K562 (cell line): ENCODE measurements at places on chromosomes 5 and 9.
A peak's percentile ranks its signal among the peaks of the same experiment; 100 is the strongest.

DNA sequence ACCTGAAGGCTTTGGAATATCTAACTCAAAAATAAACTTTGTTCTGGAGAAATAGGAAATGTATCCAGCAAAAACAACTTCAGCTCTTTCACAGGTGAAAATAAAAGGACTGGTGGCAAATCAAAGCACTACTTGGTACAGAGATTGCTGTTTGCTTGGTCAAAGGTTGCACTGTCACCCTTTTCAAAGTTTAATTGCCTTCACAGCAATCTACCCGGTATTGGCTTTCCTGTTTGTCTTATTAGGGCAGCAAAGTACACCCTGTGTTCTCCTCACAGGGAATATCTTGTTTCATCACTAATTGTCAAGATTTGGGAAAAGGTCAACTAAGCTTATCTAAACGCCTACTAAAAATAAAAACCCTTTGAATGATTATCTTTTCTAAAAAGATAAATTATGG lies 214.1 kb upstream of the ADCY2 start:
- DNase-seq, result no peak

DNA sequence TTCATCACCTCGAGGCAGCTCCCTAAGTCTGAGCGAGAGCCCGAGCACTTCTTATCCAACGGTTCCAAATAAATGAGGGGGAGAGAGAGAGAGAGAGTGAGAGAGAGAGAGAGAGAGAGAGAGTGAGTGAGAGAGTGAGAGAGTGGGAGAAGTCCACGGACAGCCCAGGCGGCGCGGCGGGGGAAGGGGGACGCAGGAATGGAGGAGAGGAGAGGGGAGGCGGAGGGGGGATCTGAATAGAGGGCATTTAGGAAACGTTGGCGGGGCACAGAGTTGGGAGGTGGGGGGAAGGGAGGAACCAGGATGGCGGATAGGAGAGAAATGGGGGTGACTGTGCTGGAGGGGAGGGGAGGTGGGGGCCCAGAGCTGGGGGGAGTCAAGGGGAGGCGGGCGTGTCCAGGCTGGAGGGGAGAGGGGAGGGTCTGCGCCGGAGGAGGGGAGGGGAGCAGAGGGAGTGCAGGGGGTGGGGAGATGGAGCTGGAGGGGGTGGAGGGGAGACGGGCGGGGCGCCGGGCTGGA lies 398 bp upstream of the BASP1 start:
- DNase-seq, result no peak

GRCh38 chr9:37342895-37343294 lies 79.6 kb upstream of the GRHPR start:
- DNase-seq, result no peak

DNA sequence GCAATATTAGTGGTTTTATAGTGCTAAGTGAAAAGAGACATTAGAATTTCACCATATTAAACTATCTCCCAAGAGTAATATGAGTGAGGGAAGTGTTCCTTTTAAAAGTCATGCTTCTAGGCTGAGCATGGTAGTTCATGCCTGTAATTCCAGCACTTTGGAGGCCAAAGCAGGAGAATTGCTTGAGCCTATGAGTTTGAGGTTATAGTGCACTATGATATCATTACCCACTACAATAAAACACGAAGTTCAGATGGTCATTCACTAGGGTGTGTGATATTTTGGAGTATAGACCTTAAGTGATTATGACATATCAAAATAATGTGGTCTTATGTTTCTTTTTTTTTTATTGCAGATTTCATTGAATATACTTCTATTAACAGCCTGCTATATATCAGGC lies 6.7 kb downstream of the KIF2A start:
- no peak for DNase-seq

- DNase-seq, result peak; percentile 70
These were observed 22.0 kb upstream of the AK3 start for GRCh38 chr9:4762886-4763541.

GRCh38 chr9:16308645-16309044 lies 561.8 kb downstream of the BNC2 start:
- DNase-seq, result no peak

- DNase-seq, result no peak
These were observed 12.7 kb downstream of the CNTFR start for GRCh38 chr9:34576597-34577399.

- DNase-seq, result no peak
These were observed 255.6 kb upstream of the IRX2 start for GRCh38 chr5:3006961-3007551.

GRCh38 chr5:43168175-43168574 lies 23.9 kb upstream of the NIM1K start:
- DNase-seq, result no peak

- DNase-seq, result no peak
These were observed 235.3 kb downstream of the PRDM9 start for GRCh38 chr5:23742701-23743100.

GRCh38 chr9:120184266-120184665 lies 395.7 kb downstream of the CDK5RAP2 start:
- DNase-seq, result no peak

DNA sequence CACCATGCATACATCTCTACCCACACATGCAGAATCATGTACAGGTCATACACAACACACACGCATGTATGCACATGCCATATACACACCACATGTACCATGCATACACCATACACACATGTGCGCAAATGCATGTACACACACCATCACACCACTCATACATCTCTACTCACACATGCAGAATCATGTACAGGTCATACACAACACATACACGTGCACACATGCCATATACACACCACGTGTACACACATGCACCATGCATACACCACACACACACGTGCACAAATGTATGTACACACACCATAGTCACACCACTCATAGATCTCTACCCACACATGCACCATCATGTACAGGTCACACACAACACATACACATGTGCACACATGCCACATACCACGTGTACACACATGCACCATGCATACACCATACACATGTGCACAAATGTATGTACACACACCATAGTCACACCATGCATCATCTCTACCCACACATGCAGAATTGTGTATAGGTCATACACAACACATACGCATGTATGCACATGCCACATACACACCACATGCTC lies 14.0 kb downstream of the GRIN1 start:
- DNase-seq, result no peak

GRCh38 chr9:124290053-124290591 lies 32.4 kb downstream of the NEK6 start:
- DNase-seq, result no peak

- no peak for DNase-seq
These were observed 18.1 kb downstream of the PTCH1 start for GRCh38 chr9:95498641-95499040.

DNA sequence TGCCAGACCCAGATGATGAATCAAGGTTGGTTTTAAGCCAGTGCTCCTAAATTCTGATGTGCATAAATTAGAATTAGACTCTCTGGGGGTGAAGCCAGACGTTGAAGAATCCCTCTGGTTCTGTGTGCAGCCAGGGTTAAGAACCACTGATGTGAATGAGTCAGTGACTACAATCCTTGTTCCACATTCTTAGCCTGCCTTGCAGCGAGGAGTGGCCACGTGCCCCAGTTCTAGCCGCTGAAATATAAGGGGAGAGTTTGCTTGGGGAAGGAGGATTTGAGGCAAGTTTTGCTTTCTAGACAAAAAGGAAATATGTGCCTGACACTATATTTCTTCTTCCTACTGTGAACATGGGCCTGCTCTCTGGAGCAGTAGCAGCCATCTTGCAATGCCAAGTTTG lies 34.2 kb upstream of the MSH3 start:
- DNase-seq, result no peak

GRCh38 chr5:24401773-24402172 lies 243.0 kb downstream of the CDH10 start:
- no peak for DNase-seq

GRCh38 chr5:33227746-33228145 lies 213.0 kb upstream of the TARS1 start:
- DNase-seq, result no peak

DNA sequence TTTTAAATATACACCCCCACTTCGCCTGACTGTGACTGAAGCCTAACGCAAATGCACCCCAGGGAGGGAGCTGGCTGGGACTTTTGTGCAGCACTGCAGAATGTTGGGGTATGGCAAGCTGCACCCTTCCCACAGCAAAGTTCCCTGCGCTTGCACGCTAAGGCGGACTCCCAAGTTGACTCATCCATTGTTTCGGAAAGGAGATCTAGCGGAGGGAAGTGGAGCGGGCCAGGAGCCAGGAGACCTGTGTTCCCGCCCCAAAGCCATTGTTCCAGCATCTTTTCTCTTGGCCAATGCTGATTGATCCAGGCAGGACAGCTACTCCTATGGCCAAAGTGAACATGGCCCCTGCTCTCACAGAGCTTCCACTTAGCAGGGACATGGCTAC lies 202.9 kb downstream of the AOPEP start:
- no peak for DNase-seq

- DNase-seq, result no peak
These were observed 555.6 kb downstream of the PRR16 start for GRCh38 chr5:121019734-121020133.

- no peak for DNase-seq
These were observed 22.6 kb downstream of the SGTB start for GRCh38 chr5:65699338-65699737.

GRCh38 chr5:38837416-38837815 lies 8.4 kb upstream of the OSMR start:
- no peak for DNase-seq

DNA sequence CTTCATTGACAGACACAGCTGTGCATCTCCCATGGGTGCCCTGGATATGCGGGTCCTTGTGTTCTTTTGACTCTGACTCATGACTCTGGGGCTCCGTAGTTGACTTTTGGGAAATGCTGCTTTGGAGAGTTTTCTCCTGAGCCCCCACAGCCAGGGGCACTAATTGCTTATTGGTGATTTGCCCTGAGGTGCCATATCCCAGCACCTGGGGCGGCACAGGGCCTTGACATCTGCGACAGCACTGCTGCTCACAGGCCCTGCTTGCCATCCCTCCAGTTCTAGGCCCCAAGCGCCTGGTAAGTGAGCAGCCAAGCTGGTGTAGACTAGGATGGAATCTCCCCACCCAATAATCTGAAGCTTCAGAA lies 75.1 kb downstream of the AMBP start:
- DNase-seq, result no peak
